ENCODE measurements at places on chromosomes 3 and 15.

GRCh38 chr3:101603184-101603583, 29.2 kb downstream of the PCNP start:
- no peak for DNase-seq

DNA sequence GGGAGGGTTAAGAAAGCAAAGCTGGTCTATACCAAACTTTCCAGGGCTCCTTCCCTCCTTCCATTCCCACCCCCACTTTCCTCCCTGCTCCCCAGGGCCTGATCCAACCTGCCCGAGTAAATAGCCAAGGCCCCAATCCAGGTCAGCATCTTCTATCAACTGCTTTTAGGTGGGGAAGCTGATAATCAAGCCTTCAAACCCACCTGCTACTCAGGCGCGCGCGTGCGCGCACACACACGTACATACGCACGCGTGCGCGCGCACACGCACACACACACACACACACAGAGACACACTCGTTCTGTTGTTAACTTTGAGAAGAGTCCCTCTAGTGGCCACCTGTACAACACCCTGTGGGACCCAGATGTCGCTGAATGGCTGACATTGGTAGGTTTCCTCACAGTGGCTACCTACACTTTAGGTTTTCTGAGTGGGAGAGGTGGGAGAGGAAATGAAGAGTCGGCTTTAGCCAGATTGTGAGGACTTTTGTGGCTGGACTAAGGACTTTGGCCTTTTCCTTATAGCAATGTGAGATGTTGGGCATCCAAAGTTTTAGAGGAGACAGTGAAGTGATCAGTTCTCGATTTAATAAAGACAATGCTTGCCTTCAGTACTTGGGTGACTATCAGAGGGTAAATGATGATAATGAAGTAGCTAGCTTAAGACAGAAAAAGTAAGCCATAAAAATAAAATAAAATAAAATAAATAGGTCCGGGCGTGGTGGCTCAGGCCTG, 179.9 kb upstream of the C2CD4B start:
- no peak for DNase-seq

GRCh38 chr3:68288085-68288484, 633.7 kb upstream of the SUCLG2 start:
- DNase-seq = no peak

DNA sequence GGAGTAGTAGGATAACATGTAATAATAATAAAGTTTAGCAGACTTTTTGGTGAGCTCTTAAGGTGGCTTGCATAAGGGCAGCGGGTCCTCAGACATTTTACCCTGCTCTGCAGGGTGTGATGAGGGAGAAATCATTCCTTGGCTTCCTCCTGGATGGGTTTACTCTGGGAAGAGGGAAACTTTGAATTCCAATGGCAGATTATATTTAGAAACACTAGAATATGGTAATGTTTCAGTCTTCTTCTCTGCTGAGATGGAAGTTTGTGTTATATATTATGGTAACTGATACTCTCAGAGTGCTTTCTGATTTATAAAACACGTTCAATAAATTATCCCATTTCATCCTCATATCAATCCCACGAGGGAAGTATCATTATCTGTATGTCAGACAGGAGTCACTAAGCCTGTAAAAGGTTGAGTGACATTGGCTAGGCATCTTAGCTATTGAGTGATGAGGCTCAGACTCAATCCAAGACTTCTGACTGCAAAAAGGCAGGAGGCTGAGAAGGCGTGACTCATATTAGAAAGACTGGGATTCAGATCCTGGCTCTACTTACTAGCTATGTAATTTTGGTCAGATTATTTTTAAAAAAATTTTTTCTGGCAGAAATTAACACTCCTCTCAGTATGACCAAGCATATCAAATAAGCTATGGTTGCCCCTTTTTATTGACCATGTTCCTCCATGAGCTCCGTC, 19.3 kb downstream of the PDIA5 start:
- no peak for DNase-seq

GRCh38 chr3:102329561-102329960, 105.3 kb upstream of the ZPLD1 start:
- DNase-seq = no peak

GRCh38 chr3:159727506-159727905, 261.1 kb upstream of the IL12A start:
- DNase-seq = no peak

- DNase-seq = no peak
These were observed 119.4 kb upstream of the GPR149 start for GRCh38 chr3:154549391-154549790.

DNA sequence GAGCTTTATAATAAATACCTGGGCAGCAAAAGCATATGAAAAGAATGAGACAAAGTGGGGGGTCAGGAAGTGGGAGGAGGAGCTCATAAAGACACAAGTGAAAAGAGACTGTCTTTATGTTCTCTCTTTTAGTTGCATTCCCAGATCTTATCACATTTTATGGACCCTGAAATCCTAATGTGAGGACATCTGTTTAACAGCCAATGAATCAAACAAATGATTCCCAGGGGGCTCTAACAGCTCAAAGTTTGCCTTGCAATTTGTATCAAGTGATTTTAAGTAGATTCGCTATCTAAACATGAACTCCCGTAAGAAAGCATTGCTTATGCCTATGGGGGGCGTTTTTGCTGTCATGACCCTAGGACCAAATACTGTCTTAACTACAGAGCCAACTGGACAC, 332.3 kb upstream of the CNTN4 start:
- DNase-seq = no peak

DNA sequence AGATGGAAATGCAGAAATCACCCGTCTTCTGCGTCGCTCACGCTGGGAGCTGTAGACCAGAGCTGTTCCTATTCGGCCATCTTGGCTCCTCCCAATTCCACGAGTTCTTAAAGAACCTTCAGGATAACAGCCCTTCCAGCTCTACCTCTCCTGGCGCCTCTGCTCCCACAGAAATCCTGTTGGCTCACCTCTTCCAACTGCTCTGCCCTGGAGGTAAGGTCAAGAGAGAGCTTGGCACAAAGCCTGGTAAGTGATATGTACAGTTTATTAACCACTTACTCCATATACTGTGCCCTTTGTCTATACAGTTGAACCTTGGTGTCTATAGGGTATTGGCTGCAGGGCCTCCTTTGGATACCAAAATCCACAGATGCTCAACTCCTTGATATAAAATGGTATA, 17.8 kb upstream of the FGF12 start:
- no peak for DNase-seq

- DNase-seq = no peak
These were observed 18.2 kb upstream of the PRKCI start for GRCh38 chr3:170204023-170204472.

DNA sequence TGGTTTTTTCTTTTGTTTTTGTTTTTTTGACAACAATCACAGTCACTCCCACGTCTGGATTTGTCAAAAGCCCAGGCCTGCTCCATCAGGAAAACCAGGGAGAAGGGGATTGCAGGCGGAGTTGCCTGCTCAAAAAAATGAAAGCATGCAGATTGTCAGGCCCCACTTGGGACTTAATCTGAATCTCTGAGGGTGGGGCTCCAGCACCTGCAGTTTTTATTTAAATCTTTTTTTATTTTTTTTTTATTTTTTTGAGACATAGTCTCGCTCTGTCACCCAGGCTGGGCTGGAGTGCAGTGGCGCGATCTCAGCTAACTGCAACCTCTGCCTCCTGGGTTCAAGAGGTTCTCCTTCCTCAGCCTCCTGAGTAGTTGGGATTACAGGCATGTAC, 140.9 kb downstream of the FOXP1 start:
- no peak for DNase-seq

DNA sequence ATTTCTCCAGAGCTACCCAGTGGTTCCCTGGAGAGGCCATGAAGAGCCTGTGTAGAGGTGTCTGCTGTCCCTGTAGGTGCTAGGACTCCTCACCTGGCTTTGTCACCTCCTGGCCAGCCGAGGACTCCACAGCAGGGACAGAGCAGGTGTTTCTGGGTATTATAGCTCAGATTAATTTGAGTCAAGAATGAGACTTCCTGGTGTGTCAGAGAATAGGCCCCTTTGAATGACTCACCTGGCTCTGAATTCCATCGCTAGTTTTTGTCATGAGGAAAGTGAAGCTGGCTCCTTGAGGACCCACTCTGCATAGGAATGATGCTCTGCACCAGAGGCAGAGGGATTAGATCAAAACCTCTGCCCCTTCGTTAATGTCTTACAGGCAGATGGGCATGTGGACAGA, 167.5 kb upstream of the TOPAZ1 start:
- no peak for DNase-seq

DNA sequence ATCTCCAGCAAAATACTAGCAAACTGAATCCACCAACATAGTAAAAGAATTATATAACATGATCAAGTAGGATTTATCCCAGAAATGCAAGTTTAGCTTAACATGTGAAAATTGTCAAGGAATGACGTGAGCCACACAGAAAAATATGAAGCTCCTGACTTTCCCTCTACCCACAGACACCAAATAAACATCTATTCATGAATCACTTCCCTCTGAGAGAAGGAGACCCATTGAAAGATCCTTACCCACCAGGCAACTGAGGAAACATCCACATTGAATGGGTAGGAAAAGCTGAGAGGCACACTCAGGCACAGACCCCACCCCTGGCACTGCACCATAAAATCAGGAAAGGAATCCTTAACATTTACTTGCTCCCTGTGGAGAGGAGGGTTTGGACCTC, 102.2 kb upstream of the MANF start:
- DNase-seq = no peak

- no peak for DNase-seq
These were observed 54.1 kb upstream of the CHRNB4 start for GRCh38 chr15:78695046-78695671.

Measured in NCI-H1092 (cell line).